Pancreas (tissue), 10 donors: ENCODE measurements at places on chromosomes 11 and 22. TPM values are rescaled to one million over a fixed set of nuclear protein-coding genes. Genes with fewer than 3 reads are reported as not detected.

Gene POU2AF2
- total RNA-seq = 1.2 TPM

Gene BIRC3
- total RNA-seq = 27.7 TPM

Gene PCNX3
- 17.2 TPM for total RNA-seq

Gene RFPL1
- total RNA-seq = not detected

Gene MRGPRF
- 0.98 TPM for total RNA-seq

Gene RTN4R
- 1.6 TPM for total RNA-seq

Gene CBLIF
- not detected for total RNA-seq

Gene EFCAB6
- total RNA-seq = 2.3 TPM

- H3K4me1 ChIP-seq = peaks cover 56% of the 10 kb centered on the region
- H3K27ac ChIP-seq = peak overlapping the region; percentile 16
- peaks cover 3% of the 10 kb centered on the region for H3K36me3 ChIP-seq
- H3K27me3 ChIP-seq = no peaks in the 10 kb centered on the region
- no peak overlapping the region for H3K4me3 ChIP-seq
- no peak for DNase-seq
These were observed 20.7 kb downstream of the ZBTB16 start for GRCh38 chr11:114080219-114080618.

GRCh38 chr22:27107824-27108223 is 450.4 kb downstream of the MIAT start:
- H3K27ac ChIP-seq = peak overlapping the region; percentile 70
- H3K4me3 ChIP-seq = no peak overlapping the region
- no peaks in the 10 kb centered on the region for H3K36me3 ChIP-seq
- H3K27me3 ChIP-seq = no peaks in the 10 kb centered on the region
- H3K4me1 ChIP-seq = peaks cover 29% of the 10 kb centered on the region

- no peaks in the 10 kb centered on the region for H3K36me3 ChIP-seq
- H3K27me3 ChIP-seq = no peaks in the 10 kb centered on the region
These were observed 650.7 kb downstream of the FAM181B start for GRCh38 chr11:82082976-82083375.

GRCh38 chr11:11076276-11076675 is 218.4 kb upstream of the ZBED5 start:
- H3K27ac ChIP-seq = no peak overlapping the region
- H3K36me3 ChIP-seq = no peaks in the 10 kb centered on the region
- H3K4me1 ChIP-seq = no peaks in the 10 kb centered on the region
- H3K4me3 ChIP-seq = no peak overlapping the region

GRCh38 chr11:32334822-32335221 is 100.5 kb downstream of the WT1 start:
- no peaks in the 10 kb centered on the region for H3K4me1 ChIP-seq
- H3K4me3 ChIP-seq = no peak overlapping the region
- no peaks in the 10 kb centered on the region for H3K27me3 ChIP-seq
- no peaks in the 10 kb centered on the region for H3K36me3 ChIP-seq

GRCh38 chr22:32801537-32802236 is at the start of gene TIMP3:
Gene TIMP3, plus strand, starts transcription at chr22:32801705. Its CDS starts 297 bp downstream, at chr22:32802002.
- H3K36me3 ChIP-seq = no peaks in the 10 kb centered on the region
- no peaks in the 10 kb centered on the region for H3K4me1 ChIP-seq
- H3K27me3 ChIP-seq = no peaks in the 10 kb centered on the region
- no peak within 1 kb of the TSS for H3K27ac ChIP-seq

GRCh38 chr11:35288817-35289541 is 130.4 kb downstream of the SLC1A2 start:
- H3K4me3 ChIP-seq = no peak overlapping the region
- H3K4me1 ChIP-seq = peaks cover 14% of the 10 kb centered on the region
- peaks cover 7% of the 10 kb centered on the region for H3K36me3 ChIP-seq
- no peaks in the 10 kb centered on the region for H3K27me3 ChIP-seq

DNA sequence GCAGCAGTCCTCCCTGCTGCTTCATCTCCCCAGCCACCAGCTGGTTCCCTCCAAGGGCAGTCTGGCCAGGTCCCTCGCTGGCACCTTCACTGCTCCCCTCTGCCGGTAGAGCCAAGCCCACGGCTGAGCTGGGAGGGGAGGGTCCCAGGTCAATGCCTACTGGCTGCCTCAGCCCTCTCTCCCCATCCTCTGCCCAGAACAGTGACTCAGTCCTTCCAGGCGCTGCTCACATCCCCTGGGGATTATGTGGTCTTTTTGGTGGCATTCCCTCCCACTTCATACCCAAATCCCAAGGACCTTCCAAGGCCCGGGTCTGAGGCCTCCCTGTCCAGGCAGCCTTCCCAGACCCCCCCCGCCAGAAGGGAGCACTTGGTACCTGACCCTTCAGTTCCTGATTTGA is 44.9 kb downstream of the WNT7B start:
- H3K4me3 ChIP-seq = no peak overlapping the region
- H3K27me3 ChIP-seq = no peaks in the 10 kb centered on the region
- H3K4me1 ChIP-seq = no peaks in the 10 kb centered on the region
- H3K27ac ChIP-seq = no peak overlapping the region
- DNase-seq = no peak

DNA sequence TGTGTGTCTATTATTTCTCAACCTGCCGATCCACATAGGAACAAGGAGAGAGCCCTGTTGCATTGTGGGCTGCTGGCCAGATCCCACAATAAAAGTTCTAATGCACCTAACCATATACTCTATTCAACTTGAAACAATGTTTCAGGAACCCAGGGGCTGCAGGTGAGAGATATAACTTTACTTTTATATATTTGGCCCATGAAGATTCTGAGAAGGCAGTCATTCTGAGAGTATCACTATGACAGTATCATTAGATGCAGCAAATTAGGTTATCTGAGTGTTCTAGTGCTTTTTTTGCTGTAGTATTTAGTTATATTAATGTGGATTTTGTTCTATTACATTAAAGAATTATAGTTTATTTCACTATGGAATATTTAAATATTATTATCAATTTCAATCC is 655.1 kb upstream of the ARHGAP42 start:
- no peak for DNase-seq
- H3K27ac ChIP-seq = no peak overlapping the region
- H3K4me3 ChIP-seq = no peak overlapping the region
- H3K36me3 ChIP-seq = no peaks in the 10 kb centered on the region
- H3K4me1 ChIP-seq = no peaks in the 10 kb centered on the region

DNA sequence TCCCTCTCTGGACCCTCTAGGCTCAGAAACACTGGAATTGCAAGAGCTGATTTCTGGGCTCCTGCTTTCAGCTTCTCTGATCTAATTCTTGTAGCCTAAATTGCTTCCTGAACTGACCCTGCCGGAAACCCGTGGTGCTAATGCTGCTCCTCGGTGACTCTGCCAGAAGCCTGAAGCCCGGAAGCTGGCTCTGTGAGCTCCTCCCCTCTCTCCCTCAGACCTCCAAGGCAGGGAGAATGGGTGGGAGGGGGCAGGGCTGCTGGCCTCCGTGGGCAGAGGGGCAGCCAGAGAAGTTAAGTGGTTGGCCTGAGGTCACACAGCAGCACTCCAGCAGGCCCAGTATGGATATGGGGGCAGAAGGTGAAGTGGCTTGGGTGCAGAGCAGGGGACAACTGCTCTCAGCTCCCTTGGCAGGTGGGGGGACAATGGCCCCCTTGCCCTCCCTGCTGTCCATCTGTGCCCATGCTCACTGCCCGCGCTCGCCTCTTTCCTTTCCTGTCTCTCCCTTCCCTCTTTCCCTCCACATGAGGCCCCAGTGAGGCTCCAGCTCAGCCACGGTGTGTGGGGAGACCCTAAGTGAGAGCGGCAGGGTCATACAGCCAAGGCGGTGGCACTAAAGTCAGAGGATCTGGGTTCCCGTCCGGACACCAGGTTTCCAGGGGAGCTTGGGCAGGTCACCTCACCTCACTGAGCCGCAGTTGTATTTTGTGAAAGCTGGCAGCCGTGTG is 16.2 kb downstream of the CAPN5 start:
- H3K27ac ChIP-seq = no peak overlapping the region
- no peak for DNase-seq
- H3K4me1 ChIP-seq = peaks cover 24% of the 10 kb centered on the region
- H3K36me3 ChIP-seq = no peaks in the 10 kb centered on the region
